ENCODE measurements at places on chromosomes 11 and 22. TPM values are rescaled to one million over a fixed set of nuclear protein-coding genes. Genes with fewer than 3 reads are reported as not detected.

- no peak for DNase-seq
These were observed 12.9 kb upstream of the SYTL2 start for GRCh38 chr11:85823816-85824215.

DNA sequence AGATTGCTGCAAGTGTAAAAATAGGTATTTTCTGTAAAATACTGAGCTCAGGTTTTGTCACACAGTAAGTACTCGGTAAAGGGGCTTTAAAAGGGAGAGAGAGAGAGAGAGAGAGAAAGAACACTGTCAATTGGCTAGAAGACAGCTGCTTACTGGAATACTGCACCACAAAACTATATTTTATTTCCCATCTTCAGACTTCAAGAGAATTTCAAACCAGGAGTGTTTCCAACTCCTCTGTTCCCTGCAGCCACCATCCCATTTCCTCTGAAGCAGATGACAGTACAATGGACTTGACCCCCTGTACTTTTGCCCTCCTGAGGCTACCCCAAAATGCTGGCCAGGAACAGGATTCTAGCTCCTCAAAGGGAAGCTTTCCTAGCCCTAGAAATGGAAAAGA lies 89.7 kb downstream of the RELT start:
- DNase-seq, result no peak

- DNase-seq, result no peak
These were observed 47.9 kb upstream of the FLI1 start for GRCh38 chr11:128645968-128646367.

- no peak for DNase-seq
These were observed 143.3 kb downstream of the FBXO7 start for GRCh38 chr22:32617903-32618302.

DNA sequence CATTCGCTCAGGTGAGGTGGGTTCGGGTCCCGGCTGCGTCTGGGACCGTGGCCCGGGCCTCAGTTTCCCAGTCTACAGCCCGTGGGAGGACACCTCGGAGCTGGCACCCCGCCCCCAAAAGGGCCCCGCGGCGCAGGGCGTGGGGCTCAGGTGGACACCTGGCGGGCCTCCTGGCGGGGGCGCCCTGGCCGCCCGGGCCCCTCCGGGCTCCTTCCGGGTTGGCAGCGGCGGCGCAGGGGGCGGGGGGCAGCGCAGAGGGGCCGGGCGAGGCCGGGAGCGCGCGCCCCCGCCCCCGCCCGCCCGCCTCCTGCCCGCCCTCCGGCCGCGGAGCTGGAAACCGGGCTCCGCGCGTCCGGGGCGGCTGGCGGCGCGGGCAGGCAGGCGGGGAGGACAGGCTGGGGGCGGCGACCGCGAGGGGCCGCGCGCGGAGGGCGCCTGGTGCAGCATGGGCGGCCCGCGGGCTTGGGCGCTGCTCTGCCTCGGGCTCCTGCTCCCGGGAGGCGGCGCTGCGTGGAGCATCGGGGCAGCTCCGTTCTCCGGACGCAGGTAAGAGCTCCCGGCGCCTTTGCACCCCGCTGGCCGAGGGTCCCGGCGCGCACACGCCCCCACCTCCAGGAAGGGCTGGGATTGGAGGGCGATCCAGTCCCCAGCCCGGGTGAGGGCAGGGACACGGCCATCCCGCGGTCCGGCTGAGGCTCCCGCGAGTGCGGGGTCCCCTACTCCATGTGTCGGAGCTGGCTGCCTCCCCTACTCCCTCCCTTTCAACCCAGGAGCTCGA lies at the start of gene EMID1:
EMID1 (plus strand) TSS at position 303 of the 778 bp plus-strand sequence; CDS start at position 446, 143 bp downstream.
- DNase-seq, result peak; percentile 50

DNA sequence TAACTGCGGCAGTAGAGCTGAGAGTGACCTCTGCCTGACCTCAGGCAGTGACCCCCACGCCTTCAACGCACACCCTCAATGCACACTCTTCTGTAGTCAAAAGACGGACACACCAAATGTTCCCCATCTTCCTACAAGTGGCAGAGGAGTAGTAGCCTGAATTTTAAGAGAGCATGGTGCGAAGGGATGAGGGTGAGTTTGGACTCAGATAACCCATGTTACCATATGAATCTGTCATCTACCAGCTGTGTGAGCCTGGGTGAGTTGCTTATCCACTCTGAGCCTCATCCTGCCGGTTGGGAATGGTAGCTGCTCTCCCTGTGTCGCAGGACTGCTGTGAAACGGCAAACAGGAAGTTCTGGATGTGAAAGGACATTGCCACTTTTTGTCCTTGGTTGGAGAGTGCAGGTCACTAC lies 20.6 kb upstream of the ROBO3 start:
- no peak for DNase-seq

DNA sequence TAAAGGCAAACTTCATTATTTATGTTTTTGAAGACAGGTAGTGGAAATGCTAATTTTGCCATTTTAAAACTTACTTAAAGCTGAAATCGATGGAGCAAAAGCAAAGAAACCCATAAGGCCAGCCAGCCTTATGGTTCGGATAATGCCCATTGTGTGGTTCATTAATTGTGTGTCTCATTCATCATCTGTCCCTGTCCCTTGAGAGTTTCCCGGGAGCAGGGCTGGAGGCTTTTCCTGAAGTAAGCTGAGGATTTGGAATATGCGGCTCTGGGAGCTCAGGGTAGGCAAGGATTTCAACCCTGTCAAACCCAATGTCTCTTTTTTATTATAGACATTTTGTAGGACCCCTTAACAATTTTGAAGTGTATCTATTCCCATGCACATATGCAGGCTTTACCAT lies 790.0 kb upstream of the KIRREL3 start:
- no peak for DNase-seq

GRCh38 chr22:40651563-40652501 lies 15.3 kb upstream of the MRTFA start:
- peak; percentile 98 for DNase-seq

DNA sequence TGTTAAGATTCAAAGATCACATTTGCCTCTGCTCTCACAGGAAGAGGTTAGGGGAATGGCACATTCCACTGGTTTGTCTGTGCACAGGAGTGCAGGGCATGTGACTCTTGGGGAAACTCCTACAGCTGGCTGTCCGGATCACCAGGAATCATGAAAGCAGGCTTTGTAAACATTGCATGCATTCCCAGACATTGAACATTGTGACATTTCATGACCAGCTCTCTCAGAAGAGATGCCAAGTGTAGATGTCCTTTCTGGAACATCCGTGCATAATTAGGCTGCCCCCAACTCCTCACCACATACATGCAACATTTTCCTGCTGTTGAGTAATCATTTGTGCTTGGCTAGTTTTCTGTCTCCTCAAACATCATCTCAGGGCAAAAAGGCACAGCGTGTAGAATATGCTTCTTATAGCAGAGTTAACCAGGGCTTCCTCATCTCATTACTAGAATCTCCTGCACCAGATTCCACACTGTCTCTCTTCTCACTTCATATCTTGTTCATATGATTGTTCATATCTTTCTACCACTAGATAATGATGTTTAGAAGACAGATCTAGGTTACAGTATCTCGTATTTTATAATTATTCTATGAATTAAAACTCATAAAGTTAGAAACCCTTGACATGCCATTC lies 694.7 kb downstream of the NTM start:
- no peak for DNase-seq

GRCh38 chr22:20507253-20508066 lies at the start of gene MED15:
MED15 (plus strand) TSS chr22:20507610; CDS start chr22:20507679, 69 bp downstream.
- DNase-seq, result peak; percentile 87

DNA sequence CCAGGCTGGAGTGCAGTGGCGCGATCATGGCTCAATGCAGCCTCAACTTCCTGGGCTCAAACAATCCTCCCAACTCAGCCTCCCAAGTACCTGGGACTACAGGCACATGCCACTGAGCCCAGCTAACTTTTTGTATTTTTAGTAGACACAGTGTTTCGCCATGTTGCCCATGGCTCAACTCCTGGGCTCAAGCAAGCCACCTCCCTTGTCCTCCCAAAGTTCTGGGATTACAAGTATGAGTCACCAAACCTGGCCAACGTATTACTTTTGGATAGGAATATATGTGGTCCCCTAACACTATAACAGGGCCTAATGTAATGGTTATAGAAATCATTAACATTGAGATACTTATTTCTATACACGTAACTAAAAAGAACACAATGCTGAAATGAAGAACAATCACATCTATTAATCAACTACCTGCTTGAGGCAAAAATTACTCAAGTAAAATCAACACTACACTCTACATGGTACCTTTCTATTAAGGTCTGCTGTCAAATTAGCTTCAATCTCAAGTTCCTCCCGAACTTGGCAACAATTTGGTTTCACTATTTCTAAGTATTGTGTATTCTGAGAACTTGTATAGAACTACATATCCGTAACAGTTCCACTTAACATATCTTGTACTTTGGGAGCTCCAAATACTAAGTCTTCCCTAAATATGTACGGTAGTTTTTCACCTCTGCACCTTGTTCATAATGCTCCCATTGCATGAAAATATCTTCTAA lies 124.9 kb downstream of the FCHSD2 start:
- no peak for DNase-seq

- DNase-seq, result peak; percentile 90
These were observed 444 bp downstream of the CAVIN3 start for GRCh38 chr11:6319704-6320410.

TRPM5 gene
- polyA plus RNA-seq, result 0.08 TPM

MS4A1 gene
- polyA plus RNA-seq, result 0.31 TPM

LMNTD2 gene
- polyA plus RNA-seq, result 0.80 TPM

SRRD gene
- polyA plus RNA-seq, result 21.5 TPM

PAAF1 gene
- 46.4 TPM for polyA plus RNA-seq

MS4A15 gene
- not detected for polyA plus RNA-seq

OR8B12 gene
- not detected for polyA plus RNA-seq

SYT13 gene
- polyA plus RNA-seq, result 0.31 TPM

LGALS12 gene
- 4.8 TPM for polyA plus RNA-seq

SREBF2 gene
- 83.4 TPM for polyA plus RNA-seq

RAB39A gene
- 0.49 TPM for polyA plus RNA-seq

RFPL2 gene
- polyA plus RNA-seq, result not detected

SHANK2 gene
- 2.9 TPM for polyA plus RNA-seq

SCGB2A2 gene
- polyA plus RNA-seq, result not detected

TRIM51 gene
- not detected for polyA plus RNA-seq

C11orf52 gene
- 4.0 TPM for polyA plus RNA-seq
